ENCODE measurements at places on chromosomes 16 and 17. TPM values are rescaled to one million over a fixed set of nuclear protein-coding genes. Genes with fewer than 3 reads are reported as not detected.

PRSS27 gene
- 7.8 TPM for total RNA-seq

DNA sequence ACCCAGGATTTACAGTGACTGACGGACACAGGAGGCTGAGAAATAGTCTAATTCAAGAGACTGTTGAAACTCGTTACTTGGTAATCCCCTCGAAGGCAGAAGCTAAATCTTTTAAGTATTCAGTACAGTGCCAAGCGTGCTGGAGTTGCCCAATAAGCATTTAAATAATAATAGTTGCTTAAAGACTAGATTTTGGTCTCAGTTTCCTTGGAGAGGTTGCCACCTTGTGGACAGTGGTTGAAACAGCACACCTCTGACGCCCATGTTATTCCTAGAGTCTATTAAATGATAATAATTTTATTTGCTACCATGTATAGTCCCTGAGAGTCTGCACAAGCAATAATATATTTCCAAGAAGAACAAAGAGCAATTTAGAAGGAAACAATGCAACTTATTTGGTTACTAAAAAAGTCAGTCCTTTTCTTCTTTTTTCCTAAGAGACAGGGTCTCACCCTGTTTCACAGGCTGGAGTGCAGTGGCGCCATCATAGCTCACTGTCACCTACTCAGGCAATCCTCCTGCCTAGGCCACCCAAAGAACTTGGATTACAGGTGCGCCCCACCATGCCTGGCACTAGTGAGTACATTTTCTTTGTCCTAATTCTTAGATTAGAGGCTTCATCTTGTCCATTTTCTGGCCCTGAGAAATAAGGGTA is 138.0 kb upstream of the NUDT7 start:
- peaks cover 13% of the 10 kb centered on the region for H3K27me3 ChIP-seq
- no peak overlapping the region for H3K4me3 ChIP-seq
- H3K36me3 ChIP-seq = no peaks in the 10 kb centered on the region
- H3K4me1 ChIP-seq = no peaks in the 10 kb centered on the region
- H3K27ac ChIP-seq = no peak overlapping the region

GRCh38 chr17:1820528-1821252 is 9.0 kb downstream of the SMYD4 start:
- H3K4me3 ChIP-seq = no peak overlapping the region
- no peaks in the 10 kb centered on the region for H3K27me3 ChIP-seq
- peaks cover 16% of the 10 kb centered on the region for H3K4me1 ChIP-seq
- no peak for DNase-seq

ELP5 gene
- total RNA-seq = 74.4 TPM

NUPR1 gene
- not detected for total RNA-seq

- no peak overlapping the region for H3K4me3 ChIP-seq
- H3K27me3 ChIP-seq = no peaks in the 10 kb centered on the region
- DNase-seq = no peak
- peaks cover 3% of the 10 kb centered on the region for H3K36me3 ChIP-seq
These were observed 137.1 kb upstream of the ELAC2 start for GRCh38 chr17:13154930-13155329.

GRCh38 chr17:82582213-82582612 is 62.7 kb downstream of the FOXK2 start:
- H3K4me1 ChIP-seq = no peaks in the 10 kb centered on the region
- no peak for DNase-seq
- H3K27me3 ChIP-seq = no peaks in the 10 kb centered on the region
- H3K36me3 ChIP-seq = peaks cover 19% of the 10 kb centered on the region
- no peak overlapping the region for H3K4me3 ChIP-seq

DNA sequence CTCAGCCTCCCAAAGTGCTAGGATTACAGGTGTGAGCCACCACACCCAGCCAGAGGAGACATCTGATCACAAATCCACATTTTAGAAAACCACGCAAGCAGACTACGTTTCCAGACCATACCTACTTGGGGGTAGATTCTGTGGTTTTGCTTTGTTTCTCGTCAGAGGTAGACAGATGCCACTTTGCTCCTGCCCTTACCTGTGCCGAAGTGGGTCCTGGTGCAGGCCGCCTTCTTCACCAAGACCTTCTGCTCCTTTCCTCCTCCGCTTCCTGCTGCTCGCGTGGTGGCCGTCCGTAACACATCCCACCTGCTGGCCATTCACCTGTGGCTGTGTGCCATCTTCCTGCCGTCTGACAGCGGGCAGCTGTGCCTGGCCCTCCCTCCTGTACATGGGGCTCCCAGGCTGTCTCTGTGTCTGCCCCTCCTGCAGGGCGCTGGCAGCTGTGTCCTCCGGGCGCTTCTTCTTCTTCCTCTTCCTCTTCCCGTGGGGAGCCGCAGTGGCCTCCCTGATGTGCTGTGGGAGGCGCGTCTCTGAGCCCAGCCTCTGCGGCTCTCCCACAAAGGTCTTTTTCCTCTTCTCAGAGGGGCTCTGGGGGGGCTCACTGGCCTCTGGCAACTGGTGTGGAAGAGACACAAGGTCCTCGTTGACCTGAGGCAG is 21.2 kb upstream of the CYTH1 start:
- no peak overlapping the region for H3K27ac ChIP-seq
- no peak overlapping the region for H3K4me3 ChIP-seq
- no peaks in the 10 kb centered on the region for H3K27me3 ChIP-seq
- DNase-seq = no peak
- H3K4me1 ChIP-seq = no peaks in the 10 kb centered on the region
- H3K36me3 ChIP-seq = peaks cover 6% of the 10 kb centered on the region

- no peaks in the 10 kb centered on the region for H3K4me1 ChIP-seq
- H3K27ac ChIP-seq = no peak overlapping the region
- H3K36me3 ChIP-seq = peaks cover 7% of the 10 kb centered on the region
- H3K4me3 ChIP-seq = no peak overlapping the region
These were observed 8.8 kb downstream of the XYLT2 start for GRCh38 chr17:50354776-50355175.

DNA sequence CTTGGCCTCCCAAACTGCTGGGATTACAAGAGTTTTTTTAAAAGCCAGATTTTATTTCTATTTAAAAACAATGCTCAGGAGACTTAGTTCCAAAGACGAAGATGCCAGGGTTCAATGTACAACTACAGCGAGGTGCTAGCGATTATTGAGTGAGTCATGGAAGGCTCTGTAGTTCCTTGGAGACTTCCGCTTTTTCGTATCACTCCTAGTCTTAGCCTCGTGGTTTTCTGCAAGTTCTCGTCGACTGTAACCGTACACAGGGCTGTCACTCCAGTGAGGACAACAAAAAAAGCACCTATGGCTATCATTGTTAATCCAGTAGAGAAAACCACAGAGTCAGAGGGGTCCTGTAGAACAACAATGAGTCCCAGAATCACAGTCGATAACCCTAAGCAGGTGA is 22.7 kb upstream of the ZC3H7A start:
- H3K27ac ChIP-seq = no peak overlapping the region
- H3K4me1 ChIP-seq = no peaks in the 10 kb centered on the region
- H3K27me3 ChIP-seq = no peaks in the 10 kb centered on the region

DNA sequence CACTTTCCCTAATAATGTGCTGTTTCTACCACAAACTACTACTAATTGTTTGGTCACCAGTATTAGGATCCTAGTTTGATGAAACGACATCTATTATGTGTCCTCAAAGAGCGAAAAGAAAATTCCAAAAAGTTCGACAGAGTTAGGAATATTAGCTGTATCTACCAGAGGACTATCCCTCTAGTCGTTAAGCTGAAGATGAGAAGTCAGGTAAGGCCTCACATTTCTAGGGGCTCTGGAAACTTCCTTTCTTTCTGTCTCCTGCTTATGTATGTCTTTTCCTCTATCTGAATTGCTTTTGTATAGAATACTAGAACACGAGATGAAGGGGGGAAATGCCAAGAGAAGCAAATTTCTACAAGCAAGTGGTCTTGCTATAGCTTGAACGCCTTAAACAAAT is 1.6 kb downstream of the GLG1 start:
- no peaks in the 10 kb centered on the region for H3K27me3 ChIP-seq
- H3K4me1 ChIP-seq = peaks cover 46% of the 10 kb centered on the region
- H3K27ac ChIP-seq = peak overlapping the region; percentile 52
- peaks cover 2% of the 10 kb centered on the region for H3K36me3 ChIP-seq
- DNase-seq = no peak
- peak overlapping the region; percentile 91 for H3K4me3 ChIP-seq

DNA sequence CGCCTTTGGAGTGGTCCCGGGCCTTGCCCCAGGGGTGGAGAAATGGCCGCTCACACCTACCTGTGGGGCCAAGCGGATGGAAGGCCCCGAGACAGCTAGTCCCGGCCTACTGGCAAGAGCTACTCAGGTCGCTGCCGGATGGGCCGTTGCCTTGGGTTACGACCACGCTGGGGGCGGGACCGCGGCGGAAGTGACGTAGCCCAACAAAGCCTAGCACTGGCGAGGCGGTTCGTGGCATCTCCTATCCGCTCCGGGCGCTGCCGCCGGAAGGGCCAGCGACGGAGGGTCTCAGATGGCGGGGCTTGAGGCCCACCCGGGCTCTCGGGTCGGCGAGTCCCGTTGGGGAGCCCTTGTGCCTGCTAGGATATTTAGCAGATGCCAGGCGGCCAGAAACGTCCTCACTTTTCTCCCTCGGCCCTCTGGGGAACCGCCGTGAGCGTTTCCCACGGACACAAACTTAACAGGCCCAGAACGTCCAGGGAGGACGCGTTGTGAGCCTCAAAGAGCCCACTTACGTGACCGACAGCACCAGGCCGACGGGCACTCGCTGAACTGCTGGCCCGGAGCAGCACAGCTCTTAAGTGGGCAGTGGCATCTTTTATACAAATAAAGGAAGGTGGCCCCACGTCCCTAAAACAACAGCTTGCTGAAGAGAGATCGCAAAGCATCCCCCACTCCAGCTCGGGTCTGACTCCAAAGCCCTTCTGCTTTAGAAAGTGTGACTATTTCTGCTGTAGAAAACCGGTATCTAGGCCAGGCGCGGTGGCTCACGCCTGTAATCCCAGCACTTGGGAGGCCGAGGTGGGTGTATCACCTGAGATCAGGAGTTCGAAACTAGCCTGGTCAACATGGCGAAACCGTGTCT is at the start of gene C16orf46:
TSS of gene C16orf46 (minus strand) at position 163 of the 865 bp plus-strand sequence. CDS start 13,283 bp downstream, outside the sequence.
- H3K27ac ChIP-seq = peak within 1 kb of the TSS; percentile 97
- no peaks in the 10 kb centered on the region for H3K36me3 ChIP-seq
- no peak within 1 kb of the TSS for H3K4me3 ChIP-seq
- no peaks in the 10 kb centered on the region for H3K27me3 ChIP-seq
- H3K4me1 ChIP-seq = peaks cover 4% of the 10 kb centered on the region

- no peak overlapping the region for H3K4me3 ChIP-seq
- no peaks in the 10 kb centered on the region for H3K36me3 ChIP-seq
- H3K27ac ChIP-seq = no peak overlapping the region
- peaks cover 19% of the 10 kb centered on the region for H3K27me3 ChIP-seq
- DNase-seq = no peak
These were observed 57.6 kb upstream of the KSR1 start for GRCh38 chr17:27398691-27399090.

- peak within 1 kb of the TSS; percentile 99 for H3K4me3 ChIP-seq
- no peaks in the 10 kb centered on the region for H3K27me3 ChIP-seq
- DNase-seq = peak; percentile 100
- peak within 1 kb of the TSS; percentile 100 for H3K27ac ChIP-seq
- peaks cover 48% of the 10 kb centered on the region for H3K4me1 ChIP-seq
These were observed at the start of gene KIF22 for GRCh38 chr16:29790183-29790948. TSS of gene KIF22 (plus strand) at chr16:29790751. CDS start at chr16:29790760, 9 bp downstream.

CACNG3 gene
- not detected for total RNA-seq

GRCh38 chr17:62696256-62696655 is 68.8 kb downstream of the MRC2 start:
- no peaks in the 10 kb centered on the region for H3K36me3 ChIP-seq
- H3K27me3 ChIP-seq = no peaks in the 10 kb centered on the region
- no peak overlapping the region for H3K4me3 ChIP-seq
- DNase-seq = no peak
- no peak overlapping the region for H3K27ac ChIP-seq

- DNase-seq = no peak
- H3K36me3 ChIP-seq = no peaks in the 10 kb centered on the region
- H3K4me3 ChIP-seq = no peak overlapping the region
- H3K27ac ChIP-seq = peak overlapping the region; percentile 57
- no peaks in the 10 kb centered on the region for H3K4me1 ChIP-seq
These were observed 17.2 kb downstream of the GINS3 start for GRCh38 chr16:58409316-58409973.

DNA sequence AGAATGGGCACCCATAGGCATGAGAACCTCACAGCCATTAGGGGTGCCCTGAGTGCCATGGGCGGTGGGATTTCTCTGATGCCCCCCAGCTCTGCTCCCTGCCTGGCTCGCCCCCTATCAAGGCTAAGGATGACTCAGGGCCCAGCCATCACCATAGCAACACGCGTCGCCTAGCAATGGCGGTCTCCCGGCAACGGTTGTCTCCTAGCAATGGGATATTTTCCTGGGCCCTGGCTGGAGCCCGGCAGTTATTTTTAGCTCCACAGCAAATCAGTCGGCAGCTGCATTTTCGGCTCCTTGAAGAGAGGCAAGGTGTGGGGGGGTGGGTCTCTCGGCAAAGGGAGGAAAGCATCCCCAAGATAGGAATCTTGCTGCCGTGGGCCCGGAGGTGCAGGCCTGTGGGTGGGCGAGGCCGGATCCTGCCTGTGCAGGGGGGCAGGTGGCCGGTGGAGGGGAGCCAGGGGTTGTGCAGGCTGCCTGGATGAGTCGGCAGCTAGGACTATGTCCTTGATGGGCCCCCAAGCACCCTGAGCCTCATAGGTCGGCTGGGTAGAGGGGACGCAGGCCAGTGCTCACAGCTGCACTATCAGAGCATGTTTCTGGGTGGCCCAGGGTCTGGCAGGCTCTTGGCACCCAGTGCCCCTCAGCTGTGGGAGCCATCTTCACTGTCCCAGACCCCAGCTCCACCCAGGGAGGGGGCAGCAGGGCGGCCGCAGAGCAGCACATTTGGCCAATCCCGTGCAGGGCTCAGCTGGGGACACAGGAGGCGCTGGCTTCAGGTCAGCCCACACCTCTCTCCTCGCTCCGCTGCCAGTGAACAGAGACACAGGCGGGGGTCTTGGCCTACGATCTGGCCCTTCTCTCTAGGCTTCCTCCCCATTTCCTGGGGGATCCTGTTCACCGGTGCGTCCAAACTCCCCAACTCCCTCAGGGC is 4.2 kb upstream of the FBXL16 start:
- H3K36me3 ChIP-seq = no peaks in the 10 kb centered on the region
- peaks cover 45% of the 10 kb centered on the region for H3K27me3 ChIP-seq
- H3K4me1 ChIP-seq = peaks cover 17% of the 10 kb centered on the region
- peak; percentile 88 for DNase-seq

- peak overlapping the region; percentile 92 for H3K4me3 ChIP-seq
- H3K36me3 ChIP-seq = no peaks in the 10 kb centered on the region
- no peak for DNase-seq
- no peaks in the 10 kb centered on the region for H3K27me3 ChIP-seq
- peaks cover 26% of the 10 kb centered on the region for H3K4me1 ChIP-seq
These were observed 683 bp upstream of the SLC7A6 start for GRCh38 chr16:68263559-68264127.

GRCh38 chr17:75691371-75691791 is 24.2 kb downstream of the SAP30BP start:
- H3K36me3 ChIP-seq = peaks cover 4% of the 10 kb centered on the region
- H3K4me1 ChIP-seq = peaks cover 57% of the 10 kb centered on the region
- DNase-seq = no peak
- H3K27me3 ChIP-seq = no peaks in the 10 kb centered on the region
- H3K4me3 ChIP-seq = no peak overlapping the region
- H3K27ac ChIP-seq = peak overlapping the region; percentile 78

- H3K27ac ChIP-seq = peak overlapping the region; percentile 98
- no peak for DNase-seq
- H3K4me1 ChIP-seq = peaks cover 48% of the 10 kb centered on the region
- H3K36me3 ChIP-seq = no peaks in the 10 kb centered on the region
- no peaks in the 10 kb centered on the region for H3K27me3 ChIP-seq
These were observed 335 bp downstream of the TMEM11 start for GRCh38 chr17:21213638-21214014.

TBC1D3L gene
- total RNA-seq = 26.9 TPM
